Caco-2 (cell line): ENCODE measurements at places on chromosomes 2 and 18.

DNA sequence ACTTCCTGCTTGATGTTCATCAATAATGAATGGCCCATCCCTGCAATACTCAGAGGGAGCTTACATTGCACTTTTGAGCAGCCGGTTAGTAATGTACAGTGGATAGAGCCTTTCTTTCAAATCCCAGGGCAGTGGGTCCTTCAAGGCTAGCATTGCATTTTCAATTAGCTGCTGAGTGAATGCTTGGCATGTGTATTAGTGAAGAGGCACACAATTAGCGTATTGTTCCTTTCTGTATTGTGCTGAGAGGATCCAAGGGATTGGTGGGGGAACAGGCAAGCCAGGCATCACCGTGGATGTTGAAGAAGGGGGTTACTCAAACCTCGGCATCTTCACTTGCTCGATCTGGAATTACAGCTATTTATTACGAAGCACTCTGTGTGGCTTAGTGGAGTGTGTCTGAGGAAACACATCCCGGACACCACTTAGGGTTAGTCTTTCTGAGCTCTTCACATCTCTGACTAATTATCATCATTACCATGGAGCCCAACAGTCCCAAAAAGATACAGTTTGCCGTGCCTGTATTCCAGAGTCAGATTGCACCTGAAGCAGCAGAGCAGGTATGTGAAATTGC is at the start of gene PPP1R1C:
Gene PPP1R1C (plus strand): TSS at position 222 of the 574 bp plus-strand sequence. CDS start 258 bp downstream, at position 480.
- DNase-seq: no peak

DNA sequence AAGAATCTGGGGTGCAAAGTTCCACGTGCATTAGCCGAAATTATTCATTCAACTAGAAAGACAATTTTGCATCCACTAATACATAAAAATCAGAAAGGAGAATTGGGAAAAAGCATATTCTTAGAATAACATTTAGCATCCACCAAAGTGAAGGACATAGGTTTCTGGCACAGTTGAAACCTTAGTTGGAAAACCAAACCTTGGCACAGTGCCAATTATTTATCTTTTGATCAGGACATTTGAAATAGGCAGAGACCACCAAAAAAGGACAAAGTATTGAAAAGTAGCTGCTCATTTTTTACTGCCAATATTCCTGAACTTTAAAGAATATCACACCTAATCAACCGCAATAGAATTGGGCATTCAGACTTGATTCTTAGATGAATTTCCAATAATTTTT is 25.5 kb upstream of the NFU1 start:
- DNase-seq: no peak

DNA sequence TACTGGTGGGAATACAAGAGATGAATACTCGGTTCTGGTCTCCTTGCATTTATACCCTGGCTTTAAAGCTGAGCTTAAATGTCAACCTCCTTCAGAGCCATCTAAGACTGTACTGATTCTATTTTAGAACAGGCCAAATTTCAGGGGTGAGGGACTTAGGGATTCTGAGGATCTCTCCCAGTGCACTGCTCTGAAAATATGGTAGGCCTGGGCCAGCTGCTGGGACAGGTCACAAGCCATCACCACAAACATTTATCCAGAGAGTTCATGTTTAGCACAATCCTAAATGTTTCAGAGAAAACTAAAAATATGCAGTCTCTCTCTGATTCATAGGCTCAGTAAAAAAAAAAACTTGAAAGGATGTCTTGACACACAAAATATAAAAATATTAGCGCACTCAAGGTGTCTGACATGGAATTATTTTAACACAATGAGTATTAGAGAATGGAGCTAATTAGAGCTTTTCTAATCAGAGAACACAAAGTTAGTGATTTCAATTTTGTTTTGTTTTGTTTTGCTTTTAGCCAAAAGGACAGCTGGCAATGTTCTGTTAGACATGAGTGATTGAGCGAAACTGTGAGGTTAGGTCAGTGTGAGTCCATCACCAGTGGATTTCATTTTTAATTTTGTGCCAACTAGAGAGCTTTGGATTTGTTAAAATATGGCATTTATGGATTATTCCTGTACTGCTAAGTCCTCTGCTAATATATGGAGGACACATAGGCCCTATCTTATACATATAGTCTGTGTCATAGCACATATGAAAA is 38.8 kb downstream of the MFSD6 start:
- no peak for DNase-seq

- no peak for DNase-seq
These were observed 402.9 kb downstream of the PARD3B start for GRCh38 chr2:204948024-204948763.

DNA sequence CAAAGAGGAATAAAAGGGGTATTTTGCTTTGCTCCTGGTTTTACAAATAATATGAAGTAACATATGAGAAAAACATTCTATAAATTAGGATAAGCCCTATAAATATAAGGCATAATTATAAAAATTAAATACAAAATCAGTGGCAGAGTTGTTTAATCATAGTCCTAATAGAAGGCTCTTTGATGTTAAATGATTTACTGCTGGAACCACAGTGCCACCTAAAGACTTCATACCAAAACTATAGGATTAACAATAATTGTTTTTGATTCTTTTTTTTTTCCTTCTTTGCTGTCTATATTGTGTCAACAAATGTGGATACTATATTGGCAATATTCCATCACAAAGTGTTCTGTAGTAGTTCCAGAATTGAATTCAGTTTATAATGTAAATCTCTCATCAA is 837.7 kb upstream of the SLC39A10 start:
- no peak for DNase-seq

DNA sequence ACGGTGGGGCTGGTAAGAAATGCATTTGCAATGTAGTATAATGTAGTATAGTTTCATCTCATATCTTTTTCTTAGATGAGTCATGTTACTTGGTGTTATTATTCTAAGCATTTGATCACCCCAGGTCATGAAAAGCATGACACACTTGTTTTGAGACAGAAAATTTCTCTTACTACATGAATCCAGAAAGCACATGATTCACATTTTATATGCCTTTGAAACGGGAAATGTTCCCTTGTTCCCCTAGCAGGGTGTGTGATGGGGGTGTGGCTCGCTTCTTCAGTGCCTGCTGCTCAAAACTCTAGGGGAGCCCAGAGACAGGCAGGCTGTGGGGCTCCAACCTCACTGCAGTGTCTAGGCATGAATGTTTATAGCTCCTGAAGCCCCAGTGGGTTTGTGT is 116.0 kb upstream of the RAB27B start:
- no peak for DNase-seq

- no peak for DNase-seq
These were observed 261.3 kb upstream of the CCDC68 start for GRCh38 chr18:55220523-55220922.

GRCh38 chr2:158305501-158305900 is 151.1 kb downstream of the CCDC148 start:
- no peak for DNase-seq

GRCh38 chr18:72180689-72181088 is 363.5 kb downstream of the CBLN2 start:
- no peak for DNase-seq

- no peak for DNase-seq
These were observed 1.6 kb upstream of the CCL20 start for GRCh38 chr2:227812001-227812400.

- no peak for DNase-seq
These were observed 787.6 kb upstream of the SALL3 start for GRCh38 chr18:78192054-78192453.

GRCh38 chr18:60372596-60372995 is at the start of gene MC4R:
Gene MC4R (minus strand): TSS chr18:60372775. CDS start chr18:60372349, 426 bp downstream.
- peak; percentile 17 for DNase-seq

- no peak for DNase-seq
These were observed 68.3 kb downstream of the TNS1 start for GRCh38 chr2:217934321-217935131.

GRCh38 chr18:31694297-31694696 is 9.9 kb upstream of the B4GALT6 start:
- no peak for DNase-seq

GRCh38 chr18:75221397-75221796 is 10.8 kb downstream of the TSHZ1 start:
- DNase-seq: no peak

DNA sequence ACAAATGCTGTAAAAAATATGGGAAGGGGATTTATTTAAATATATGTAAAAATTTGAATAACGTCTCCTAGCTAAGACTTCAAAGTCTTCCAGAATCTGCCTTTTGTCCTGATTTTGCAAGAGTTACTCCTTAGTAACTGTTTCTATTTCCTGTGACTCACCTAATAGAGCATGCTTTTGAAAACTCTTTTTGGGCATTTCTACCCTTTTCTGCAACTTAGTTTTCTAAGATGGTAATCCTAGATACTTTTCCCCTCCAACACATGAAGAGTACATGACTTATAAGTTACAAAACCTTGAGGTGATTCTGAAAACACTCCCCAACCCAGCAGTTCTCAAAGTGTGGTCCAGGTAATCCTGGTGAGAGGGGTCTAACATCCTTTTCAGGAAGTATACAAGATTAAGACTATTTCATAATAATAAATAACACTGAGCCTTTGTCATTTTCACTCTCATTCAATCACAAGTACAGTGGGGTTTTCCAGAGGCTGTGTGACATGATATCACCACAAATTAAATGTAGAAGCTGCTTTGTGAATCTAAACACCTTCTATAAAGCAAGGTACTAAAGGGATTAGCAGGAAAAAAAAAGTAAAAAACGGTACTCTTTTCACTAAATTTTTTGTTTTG is 31.9 kb downstream of the PPP4R3B start:
- DNase-seq: no peak

GRCh38 chr2:216215658-216216390 is 106.7 kb downstream of the XRCC5 start:
- peak; percentile 29 for DNase-seq

- no peak for DNase-seq
These were observed 234.0 kb downstream of the KLHL29 start for GRCh38 chr2:23618794-23619530.

- no peak for DNase-seq
These were observed 79.6 kb upstream of the SKOR2 start for GRCh38 chr18:47331026-47331425.

- no peak for DNase-seq
These were observed 304.8 kb downstream of the PDE11A start for GRCh38 chr2:177767768-177768167.

DNA sequence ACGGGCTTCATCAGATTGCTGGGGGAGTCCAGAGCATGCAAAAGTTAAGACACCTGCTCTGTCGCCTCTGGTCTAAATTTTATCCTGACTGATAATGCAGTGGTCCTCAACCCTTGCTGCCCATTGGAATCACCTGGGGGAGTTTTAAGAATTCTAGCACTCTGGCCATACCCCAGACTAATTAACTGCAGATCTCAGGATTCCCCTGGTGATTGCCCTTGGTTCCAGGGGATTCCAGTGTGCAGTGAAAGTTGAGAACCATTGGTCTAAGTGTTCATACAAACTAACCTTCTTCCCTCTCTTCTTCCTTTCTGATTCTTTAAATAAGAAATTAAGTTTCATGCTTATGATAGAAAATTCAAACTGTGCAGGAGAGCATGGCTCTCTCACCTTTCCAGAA is 105.7 kb upstream of the MGAT5 start:
- no peak for DNase-seq

- DNase-seq: no peak
These were observed 220.3 kb downstream of the BCL2 start for GRCh38 chr18:63099091-63099840.

DNA sequence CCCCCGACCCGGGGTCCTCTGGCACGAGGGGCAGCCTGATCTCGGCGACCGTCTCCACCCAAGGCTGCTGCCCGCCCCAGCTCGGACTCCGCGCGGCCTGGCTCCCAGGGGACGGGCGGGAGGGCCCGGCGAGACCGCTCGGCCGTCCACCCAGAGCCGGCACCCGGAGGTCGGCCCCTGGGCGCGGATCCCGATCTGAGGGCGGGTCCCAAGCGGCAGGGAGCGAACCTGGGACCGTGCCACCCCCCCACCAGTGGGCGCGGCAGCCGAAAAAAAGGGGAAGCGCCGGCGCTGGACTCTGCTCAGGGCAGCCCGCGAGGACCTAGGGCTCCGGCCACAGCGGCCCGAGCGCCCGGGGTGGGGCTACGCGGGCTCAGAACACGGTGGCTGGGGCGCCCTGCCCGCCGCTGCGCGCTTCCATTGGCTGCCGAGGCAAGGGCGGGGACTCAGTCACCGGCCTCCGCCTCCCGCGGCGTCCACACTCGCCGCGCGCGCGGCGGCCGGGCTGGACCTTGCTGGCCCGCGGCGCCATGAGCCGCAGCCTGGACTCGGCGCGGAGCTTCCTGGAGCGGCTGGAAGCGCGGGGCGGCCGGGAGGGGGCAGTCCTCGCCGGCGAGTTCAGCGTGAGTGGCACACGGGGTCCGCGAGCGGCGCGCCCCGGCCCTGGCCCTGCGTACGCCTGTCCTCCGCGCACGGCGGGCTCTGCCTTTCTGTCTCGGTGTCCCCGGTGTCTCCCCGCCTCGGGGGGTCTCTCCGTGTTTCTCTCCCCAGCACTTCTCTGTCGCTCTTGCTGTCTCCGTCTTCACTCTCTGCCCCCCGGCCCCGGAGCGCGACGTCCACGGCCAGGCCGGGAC is at the start of gene PTPN18:
Gene PTPN18 (plus strand): TSS at position 479 of the 854 bp plus-strand sequence. CDS start 52 bp downstream, at position 531.
- peak; percentile 90 for DNase-seq

DNA sequence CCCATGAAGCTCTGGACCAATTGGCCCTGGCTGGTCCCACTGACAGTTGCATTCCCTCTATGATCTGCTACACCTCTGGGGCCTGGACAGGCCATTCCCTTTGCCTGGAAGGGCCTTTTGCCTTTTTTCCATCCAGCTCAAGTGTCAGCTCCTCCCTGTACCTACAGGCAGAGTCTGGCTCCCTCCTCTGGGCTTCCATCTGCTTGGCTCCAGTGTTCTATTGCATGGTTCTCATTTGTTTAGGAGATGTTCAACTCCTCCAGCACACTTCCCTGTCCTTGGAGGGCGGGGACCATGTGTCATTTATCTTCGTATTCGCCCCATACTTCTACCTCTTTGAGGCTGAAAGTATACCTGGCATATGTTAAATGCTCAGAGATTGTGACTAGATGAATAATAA is 61.1 kb downstream of the PRKCE start:
- DNase-seq: peak; percentile 51
